ENCODE measurements at places on chromosomes 1 and 21. TPM values are rescaled to one million over a fixed set of nuclear protein-coding genes. Genes with fewer than 3 reads are reported as not detected.
A peak's percentile ranks its signal among the peaks of the same experiment; 100 is the strongest.

DNA sequence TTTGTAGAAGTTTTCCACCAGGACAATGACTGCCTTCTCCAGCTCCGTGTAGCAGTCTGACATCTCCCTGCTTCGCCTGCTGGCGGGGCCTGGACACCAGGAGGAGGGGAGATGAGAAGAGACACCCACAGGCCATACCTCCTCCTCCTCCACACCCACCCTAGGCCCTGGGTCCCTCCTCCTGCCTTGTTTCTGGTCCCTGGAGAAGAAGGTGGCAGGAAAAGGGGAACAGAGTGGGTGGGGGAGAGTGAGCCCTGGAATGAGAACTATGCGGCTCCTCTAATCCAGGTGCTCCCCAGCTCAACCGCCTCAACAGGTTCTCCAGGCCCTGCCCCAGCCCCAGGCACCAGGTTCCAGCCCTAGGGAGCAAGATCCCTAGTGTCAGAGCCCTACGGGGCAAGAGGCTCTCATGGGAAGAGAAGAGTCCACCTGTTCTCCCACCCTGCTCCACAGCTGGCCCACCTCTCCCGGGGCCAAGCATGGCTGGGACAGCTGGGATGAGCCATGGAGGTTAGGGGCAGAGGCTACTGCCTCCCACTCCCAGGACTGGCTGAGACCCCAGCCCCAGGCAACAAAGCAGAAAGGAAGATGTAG is 4.8 kb downstream of the S100A16 start:
- DNase-seq: no peak

GRCh38 chr1:167911413-167911812 is 2.5 kb downstream of the ADCY10 start:
- DNase-seq: no peak

DNA sequence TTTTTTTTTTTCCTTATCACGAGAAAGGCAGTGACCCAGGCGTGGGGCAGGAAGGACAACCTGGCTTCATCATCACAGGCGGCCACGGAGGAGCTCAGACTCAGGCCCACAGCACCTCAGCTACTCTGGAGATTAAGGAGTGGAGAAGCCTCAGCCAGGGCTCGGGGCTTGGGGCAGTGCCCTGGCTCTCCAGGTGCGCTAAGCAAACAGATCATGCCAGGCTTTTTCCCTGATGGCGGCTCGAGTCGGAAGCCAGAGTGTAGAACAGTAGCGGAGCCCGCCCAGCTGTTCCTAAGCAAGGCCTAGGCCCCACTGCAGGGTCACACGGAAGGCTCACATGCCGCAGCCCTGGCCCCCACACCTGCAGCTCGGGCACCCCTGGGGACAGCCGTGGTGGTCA is 70.7 kb downstream of the AGPAT3 start:
- DNase-seq: no peak

GRCh38 chr1:41347276-41347675 is 14.0 kb upstream of the FOXO6 start:
- no peak for DNase-seq

GRCh38 chr1:62924983-62925790 is 141.3 kb downstream of the ATG4C start:
- no peak for DNase-seq

DNA sequence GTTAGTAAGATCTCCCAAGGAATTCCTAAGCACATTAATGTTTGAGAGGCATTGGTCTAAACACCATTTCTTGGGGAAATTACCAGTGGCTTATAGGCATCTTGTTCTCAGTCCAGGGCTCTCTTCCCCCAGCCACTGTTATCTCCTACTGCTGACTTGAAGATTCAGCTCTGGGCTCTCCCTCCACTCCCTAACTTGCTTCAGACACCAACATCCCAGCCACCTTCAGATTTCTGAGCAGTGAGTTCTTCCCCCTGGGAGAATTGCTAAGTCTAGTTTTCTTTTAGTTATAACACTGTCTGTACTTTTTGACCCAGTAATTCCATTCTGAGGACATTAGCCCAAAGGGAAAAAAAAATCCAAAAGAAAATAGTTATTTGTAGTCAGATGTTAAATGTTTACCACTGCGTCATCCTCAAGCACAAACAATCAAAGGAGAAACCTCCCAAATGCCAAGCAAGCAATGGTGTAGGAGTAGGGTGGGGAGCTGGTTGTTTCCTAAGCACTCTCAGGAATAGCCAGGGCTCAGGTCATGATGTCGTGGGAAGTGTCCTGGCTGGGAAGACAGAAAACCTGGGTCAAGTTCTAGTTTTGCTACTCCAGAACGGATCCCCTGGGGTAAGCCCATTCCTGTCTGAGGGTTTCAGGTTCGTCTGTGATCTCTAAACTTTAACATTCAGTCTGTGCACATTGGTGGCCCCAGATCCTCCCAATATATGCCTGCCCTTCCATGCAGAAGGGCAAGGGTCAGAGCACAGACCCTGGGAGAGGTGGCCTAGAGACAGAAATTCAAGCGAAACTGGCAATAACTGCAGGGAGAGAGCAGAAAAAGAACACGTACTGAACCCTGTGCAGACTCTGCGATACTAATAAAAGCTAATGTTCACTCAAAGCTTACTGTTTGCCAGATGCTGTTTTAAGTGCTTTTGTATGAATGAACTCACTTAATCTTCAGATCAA is 191.1 kb upstream of the FGGY start:
- no peak for DNase-seq

GRCh38 chr1:237471377-237471776 is 419.3 kb downstream of the ZP4 start:
- no peak for DNase-seq

DNA sequence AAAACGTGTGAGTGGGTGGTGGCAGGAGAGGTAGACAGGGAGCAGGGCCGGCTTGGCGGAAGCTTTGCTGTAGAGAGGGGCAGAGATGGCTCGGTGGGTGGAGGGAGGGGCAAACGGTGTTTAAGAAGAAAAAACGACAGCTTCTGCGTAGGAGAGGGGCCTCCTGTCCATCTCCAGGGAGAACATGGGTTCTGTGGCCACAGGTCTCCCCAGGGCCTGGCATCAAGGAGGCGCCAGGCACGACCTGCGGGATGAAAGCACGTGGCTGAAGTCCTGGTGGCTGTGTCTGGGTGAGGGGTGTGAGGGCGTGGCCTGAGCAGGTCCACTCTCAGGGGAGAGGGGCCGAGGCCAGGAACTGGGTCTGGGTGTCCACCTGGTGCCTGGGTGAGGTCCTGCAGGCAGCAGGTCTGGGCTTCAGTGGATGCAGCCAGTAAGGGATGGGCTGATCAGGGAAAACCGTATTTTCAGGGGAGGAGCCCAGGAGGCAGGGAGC is 940 bp upstream of the PRKCZ start:
- DNase-seq: peak; percentile 65

DNA sequence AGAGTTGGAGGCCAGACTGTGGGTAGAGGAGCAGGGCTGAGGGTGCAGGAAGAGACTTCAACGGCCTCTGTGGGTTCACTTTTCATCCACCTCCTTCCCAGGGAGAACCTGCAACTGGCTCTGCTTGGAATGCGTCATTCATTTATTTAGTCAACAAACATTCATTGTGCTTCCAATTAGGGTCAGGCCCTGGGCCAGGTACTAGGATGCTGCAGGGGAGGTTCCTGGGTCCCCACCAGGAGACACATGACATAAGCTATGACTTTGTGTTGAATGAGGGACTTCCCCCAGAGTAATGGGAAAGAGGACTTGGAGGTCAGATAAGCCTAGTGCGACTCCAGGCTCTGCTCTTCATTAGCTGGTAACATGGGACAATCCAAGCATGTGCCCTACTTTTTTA is 46.3 kb upstream of the RPL11 start:
- DNase-seq: no peak

GRCh38 chr1:65209005-65209885 is 61.2 kb downstream of the AK4 start:
- peak; percentile 9 for DNase-seq

GRCh38 chr1:89929467-89930063 is 65.3 kb upstream of the ZNF326 start:
- DNase-seq: no peak

GRCh38 chr1:219954736-219955421 is 26.5 kb upstream of the SLC30A10 start:
- no peak for DNase-seq

DNA sequence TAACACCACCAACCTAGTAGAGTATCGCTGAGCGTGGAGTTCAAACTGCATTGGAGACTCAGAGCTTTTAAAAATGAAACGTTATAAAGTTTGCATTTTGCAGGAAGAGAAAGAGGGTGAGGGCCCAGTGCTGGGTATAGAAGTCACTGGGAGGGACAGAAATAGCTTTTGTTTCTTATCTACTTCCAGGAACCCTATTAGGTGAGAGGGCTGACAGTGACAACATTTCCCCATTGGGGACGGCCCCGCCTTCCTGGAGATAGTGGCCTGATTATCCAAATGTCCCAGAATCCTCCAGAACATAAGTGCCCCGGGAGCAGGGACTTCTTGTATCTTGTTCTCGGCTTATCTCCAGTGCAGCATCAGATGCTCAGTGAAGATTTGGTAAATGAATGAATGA is 574.9 kb downstream of the PTPRU start:
- no peak for DNase-seq

The LYSMD1 gene
- total RNA-seq: 6.8 TPM

The KISS1 gene
- total RNA-seq: 0.49 TPM

The AHDC1 gene
- 21.5 TPM for total RNA-seq

The SPRR4 gene
- total RNA-seq: not detected

The GPR25 gene
- 0.64 TPM for total RNA-seq

The CA6 gene
- not detected for total RNA-seq

The ZNF687 gene
- total RNA-seq: 27.7 TPM

The NECTIN4 gene
- 6.1 TPM for total RNA-seq

The RGS4 gene
- total RNA-seq: 0.12 TPM

The SELENON gene
- 29.6 TPM for total RNA-seq

The CFHR2 gene
- total RNA-seq: not detected

The SHE gene
- total RNA-seq: 3.4 TPM

The SLC5A3 gene
- 14.6 TPM for total RNA-seq

The HTR6 gene
- not detected for total RNA-seq
